Activated T-cell treated with anti-CD3 and anti-CD28 coated beads for 4 hours (primary cell): ENCODE measurements at places on chromosomes 2 and 18.

DNA sequence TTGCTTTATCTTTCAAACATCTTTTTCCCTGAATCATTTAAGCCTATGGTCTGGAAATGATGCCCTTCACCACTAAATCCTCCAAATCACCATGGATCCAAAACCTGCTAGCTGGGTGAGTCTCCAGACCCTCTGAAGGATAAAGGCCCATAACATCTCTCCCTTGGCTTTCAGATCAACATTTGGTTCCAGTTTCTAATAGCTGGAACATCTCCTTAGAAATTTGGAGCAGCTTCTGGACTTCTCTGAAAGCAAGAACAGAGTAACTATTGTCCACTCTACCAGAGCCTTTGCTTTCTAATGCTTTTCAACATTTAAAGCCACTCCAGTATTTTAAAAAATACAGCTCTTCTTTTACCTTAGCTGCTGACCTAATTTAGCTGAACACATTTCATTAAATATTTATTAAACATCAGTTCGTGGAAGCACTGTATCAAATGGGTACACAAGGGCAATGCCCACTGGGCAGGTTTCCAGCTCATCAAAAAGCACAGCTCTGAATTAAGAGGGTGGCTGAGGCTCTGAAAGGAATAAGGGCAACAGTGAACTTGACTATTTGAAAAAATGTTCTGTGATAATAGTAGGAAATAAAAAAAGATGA is 75.3 kb downstream of the GALNT3 start:
- DNase-seq, result no peak

DNA sequence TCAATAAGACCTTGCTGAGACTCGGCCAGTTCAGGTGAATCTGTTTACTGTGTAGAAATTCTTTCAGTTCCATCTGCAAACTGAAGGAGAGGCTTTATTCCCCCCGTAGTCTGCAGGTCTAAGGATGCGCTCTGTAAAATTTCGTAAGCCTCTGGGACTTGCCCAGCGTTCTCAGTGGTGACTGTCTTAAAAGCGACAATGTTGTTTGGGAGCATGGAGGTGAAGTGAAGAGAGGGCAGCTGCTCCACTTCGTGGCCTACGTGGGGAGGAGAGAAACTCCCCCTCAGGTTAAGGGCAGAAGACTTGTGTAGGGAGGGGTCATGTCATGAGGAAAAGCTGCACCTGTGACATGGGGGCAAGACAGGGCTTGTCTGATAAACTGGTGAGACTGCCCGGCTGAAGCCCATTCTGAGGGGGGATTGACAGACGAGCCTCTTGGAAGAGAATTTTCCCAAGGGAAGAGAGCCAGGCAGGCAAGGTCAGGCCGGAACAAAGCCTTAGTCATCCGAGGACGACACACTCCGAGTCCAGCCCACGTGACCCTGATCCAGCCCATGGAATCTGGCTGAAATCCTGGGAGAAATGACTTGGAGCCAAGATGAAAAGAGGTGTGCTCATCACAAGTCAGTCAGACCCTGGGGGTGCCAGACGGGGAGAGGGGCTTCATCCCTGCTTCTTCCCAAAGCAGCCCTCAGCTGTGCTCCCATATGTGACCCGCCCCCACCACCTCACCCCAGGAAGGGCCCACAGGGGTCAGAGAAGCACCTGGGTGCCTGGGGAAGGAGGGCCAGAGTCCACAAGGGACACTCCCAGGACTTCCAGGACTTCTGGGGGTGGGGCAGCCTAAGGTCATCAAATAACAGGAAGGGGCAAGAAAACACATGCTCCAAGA is 88.5 kb upstream of the SH3BP4 start:
- DNase-seq, result no peak

DNA sequence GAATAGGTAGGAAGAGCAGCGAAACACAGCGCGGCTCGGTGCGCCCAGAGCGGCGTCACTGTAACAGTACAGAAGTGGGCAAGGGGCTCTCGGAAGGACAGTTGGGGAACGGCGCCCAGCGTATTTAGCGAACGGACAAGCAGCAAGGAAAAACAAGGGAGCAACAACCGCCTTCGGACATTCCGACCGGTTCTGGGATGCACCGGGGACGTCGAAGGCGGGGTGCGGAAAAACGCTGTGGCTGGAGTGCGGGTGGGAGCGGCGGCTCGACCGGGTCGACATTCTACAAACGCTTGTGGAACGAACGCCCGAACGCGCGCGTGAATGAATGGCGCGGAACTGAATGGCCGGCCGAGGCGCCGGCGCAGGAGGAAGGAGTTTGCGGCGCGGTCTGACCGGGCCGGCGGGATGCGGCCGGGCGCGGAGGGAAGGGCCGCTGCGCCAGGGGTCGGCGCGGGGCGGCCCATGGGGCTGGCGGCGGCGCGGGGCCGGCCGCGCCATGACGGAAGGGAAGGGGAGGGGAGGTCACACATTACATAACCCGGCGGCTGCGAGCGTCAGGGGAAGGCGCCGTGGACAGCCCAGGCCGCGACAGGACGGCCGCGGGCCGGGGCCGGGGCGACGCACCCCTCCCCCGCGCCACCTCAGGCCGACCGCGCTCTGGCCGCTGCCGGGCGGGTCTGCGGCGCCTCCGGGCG is 605 bp downstream of the REV1 start:
- no peak for DNase-seq

- no peak for DNase-seq
Observed at GRCh38 chr18:57210716-57211411, 64.0 kb downstream of the BOD1L2 start.

DNA sequence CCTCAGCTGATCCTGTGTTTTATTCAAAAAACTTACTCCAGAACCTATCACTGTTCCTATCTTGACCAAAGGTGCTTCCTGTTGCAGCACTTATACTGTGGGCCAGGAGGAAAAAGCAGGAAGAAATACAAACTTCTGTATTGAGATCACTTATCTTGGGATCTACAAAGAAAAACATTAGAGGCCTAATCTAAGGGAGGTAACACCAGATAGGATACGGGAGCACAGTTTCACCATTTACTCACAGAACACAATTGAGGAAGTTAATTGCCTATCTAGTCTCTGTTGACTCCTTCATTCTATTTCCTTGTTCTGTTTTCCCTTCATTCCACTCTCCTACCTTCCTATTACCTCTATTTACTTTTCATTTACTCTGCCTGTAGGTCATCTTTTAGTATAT is 287.2 kb upstream of the LINC00305 start:
- DNase-seq, result no peak

DNA sequence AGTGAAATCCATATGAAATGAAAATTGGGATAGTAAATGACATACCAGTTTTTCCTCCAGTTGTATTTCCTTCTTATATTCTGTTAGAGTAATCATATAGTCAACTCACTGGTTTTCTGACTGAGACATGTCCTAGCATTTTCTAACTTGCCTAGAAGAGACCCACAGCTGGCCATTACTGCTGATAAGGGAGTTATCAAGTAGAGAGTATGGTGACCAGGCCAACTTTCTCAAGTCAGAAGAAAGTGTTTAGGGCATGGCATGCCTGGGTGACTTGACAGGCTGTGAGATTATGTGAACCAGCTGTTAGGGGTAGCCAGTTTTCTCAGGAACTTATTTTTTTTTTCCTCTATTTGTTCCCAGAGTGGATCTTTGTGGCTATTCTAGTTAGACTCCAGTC is 81.2 kb downstream of the GPD2 start:
- no peak for DNase-seq

- no peak for DNase-seq
Observed at GRCh38 chr2:9004338-9005204, 1.1 kb upstream of the MBOAT2 start.
